ENCODE measurements at places on chromosomes 1 and 21. TPM values are rescaled to one million over a fixed set of nuclear protein-coding genes. Genes with fewer than 3 reads are reported as not detected.

GRCh38 chr1:182676274-182676673 is 8.1 kb downstream of the RGS8 start:
- no peaks in the 10 kb centered on the region for H3K4me1 ChIP-seq
- H3K27me3 ChIP-seq = peaks cover 2% of the 10 kb centered on the region
- H3K4me3 ChIP-seq = no peak overlapping the region
- DNase-seq = no peak

The IGSF3 gene
- polyA plus RNA-seq = not detected

DNA sequence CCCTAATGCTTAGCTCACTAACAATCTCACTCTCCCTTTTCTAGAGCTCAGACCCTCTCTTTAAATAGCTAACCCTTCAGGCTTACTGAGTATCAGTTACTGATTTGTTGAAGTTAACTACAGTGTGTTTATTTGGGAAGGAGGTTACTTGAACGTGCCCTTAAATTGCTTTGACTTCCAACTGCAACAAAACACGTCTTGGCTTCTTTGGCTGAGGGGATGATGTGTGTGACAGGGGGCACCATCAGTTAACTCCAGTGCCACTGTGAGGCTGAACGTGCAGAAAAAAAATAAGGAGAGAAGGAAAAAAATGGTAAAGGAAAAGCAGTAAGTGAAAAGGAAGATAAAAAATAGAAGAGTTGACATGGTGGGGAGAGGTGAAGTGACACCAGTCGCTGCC is 75.1 kb upstream of the NRIP1 start:
- H3K27ac ChIP-seq = no peak overlapping the region
- H3K4me1 ChIP-seq = no peaks in the 10 kb centered on the region
- no peak for DNase-seq
- no peak overlapping the region for H3K4me3 ChIP-seq
- no peaks in the 10 kb centered on the region for H3K36me3 ChIP-seq

- H3K36me3 ChIP-seq = no peaks in the 10 kb centered on the region
- H3K27me3 ChIP-seq = peaks cover 11% of the 10 kb centered on the region
- H3K4me1 ChIP-seq = peaks cover 18% of the 10 kb centered on the region
- H3K4me3 ChIP-seq = peak within 1 kb of the TSS; percentile 88
These were observed at the start of the genes ACAP3 and PUSL1 for GRCh38 chr1:1307923-1308755. Gene ACAP3, minus strand, starts transcription at chr1:1307930. Its CDS starts 115 bp downstream, at chr1:1307815. Gene PUSL1, plus strand, starts transcription at chr1:1308597. Its CDS starts 47 bp downstream, at chr1:1308644.

The PPIAL4G gene
- not detected for polyA plus RNA-seq

GRCh38 chr1:184870319-184870718 is 104.0 kb downstream of the NIBAN1 start:
- no peak overlapping the region for H3K4me3 ChIP-seq
- H3K4me1 ChIP-seq = peaks cover 32% of the 10 kb centered on the region
- H3K36me3 ChIP-seq = peaks cover 19% of the 10 kb centered on the region
- H3K27ac ChIP-seq = no peak overlapping the region
- DNase-seq = peak; percentile 17

DNA sequence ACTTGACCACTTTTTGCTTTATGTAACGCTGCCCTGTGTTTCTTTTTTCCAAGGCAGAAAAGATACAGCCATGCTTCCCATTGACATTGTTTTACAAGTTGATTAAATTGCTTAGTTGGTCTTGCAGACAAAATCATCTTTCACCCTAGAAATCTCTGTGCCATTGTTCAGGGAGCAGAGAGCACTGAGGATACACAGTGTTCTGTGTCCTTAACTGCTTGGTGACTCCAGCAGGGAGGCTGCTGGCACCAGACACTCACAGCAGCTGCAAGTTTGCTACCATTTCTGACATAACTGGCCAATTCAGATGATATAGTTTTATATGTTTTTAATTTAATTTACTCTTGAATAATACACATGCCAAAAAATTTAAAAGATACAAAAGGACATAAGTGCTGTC is 118.7 kb downstream of the RGS2 start:
- H3K4me3 ChIP-seq = no peak overlapping the region
- H3K36me3 ChIP-seq = peaks cover 4% of the 10 kb centered on the region
- DNase-seq = no peak
- H3K4me1 ChIP-seq = no peaks in the 10 kb centered on the region

DNA sequence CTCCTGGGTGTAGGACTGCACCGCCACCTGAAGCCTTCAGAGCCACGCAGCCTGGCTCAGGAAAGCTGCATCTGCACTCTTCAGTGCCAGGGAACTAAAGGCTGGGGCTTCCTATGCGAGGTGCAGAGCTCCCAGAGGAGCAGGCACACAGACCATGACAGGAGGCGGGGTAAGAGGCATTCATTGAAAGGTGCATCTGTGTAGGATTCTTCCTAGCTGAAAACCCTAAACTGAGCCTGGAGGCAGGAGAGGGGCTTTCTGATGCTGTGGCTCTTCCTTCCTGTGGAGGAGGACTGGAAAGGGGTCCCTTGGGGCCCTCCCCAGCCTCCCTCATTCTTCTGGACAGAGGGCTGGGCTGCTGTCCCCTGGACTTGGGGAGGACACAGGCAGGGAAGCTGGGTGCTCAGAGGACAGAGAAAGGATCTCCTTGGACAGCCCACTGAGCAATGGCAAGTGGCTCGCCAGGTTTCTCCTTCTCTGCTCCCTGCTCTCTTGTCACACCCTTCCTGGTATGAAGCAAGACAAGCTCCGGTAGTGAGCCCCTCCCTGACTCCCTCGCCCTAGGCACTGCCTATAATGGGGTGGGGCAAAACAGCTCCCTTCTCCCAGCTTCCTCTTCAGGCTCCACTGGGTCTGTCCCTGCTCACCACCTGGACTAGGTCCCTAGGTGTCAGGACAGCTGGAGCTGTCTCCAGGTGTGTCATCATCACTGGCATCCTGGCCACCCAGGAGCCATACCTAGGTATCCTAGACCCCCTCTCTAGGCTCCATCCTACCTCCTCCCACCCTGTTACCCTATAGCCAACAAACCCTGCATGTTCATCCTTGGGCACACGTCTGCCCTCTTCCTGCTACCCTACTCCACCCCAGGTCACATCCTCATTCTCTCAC is 20.0 kb downstream of the S100A6 start:
- H3K27ac ChIP-seq = peak overlapping the region; percentile 23
- H3K27me3 ChIP-seq = peaks cover 2% of the 10 kb centered on the region
- no peaks in the 10 kb centered on the region for H3K36me3 ChIP-seq

DNA sequence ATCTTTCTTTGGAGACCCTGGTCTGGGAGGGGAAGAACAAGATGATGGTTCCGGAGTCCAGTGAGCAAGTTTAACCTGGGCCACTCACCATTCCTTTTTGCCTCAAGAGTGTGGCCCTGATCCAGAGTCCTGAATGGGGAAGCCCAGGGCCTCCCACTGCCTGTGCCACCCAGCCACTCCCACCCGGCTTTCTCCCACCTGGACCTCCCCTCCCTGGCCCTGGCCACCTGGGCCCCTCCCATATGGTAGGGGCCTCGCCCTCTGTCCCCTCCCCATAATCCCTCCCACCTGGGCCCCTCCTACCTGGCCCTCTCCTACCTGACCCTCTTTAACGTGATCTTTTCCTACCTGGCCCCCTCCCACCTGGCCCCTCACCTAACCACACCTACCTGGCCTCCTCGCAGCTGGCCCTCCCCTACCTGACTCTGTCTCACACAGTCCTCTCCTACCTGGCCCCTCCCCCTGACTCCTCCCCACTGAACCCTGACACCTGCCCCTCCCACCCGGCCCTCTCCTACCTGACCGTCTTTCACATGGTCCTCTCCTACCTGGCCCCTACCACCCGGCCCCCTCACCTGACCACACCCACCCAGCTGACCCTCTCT is 220.7 kb upstream of the VAMP3 start:
- no peaks in the 10 kb centered on the region for H3K36me3 ChIP-seq
- H3K27ac ChIP-seq = no peak overlapping the region
- peaks cover 5% of the 10 kb centered on the region for H3K27me3 ChIP-seq

The IGSF8 gene
- 40.5 TPM for polyA plus RNA-seq

- no peak overlapping the region for H3K4me3 ChIP-seq
- DNase-seq = no peak
- H3K36me3 ChIP-seq = peaks cover 8% of the 10 kb centered on the region
- H3K27me3 ChIP-seq = peaks cover 2% of the 10 kb centered on the region
- no peak overlapping the region for H3K27ac ChIP-seq
- peaks cover 60% of the 10 kb centered on the region for H3K4me1 ChIP-seq
These were observed 10.2 kb downstream of the AGTRAP start for GRCh38 chr1:11746092-11746491.

The PROK1 gene
- not detected for polyA plus RNA-seq

DNA sequence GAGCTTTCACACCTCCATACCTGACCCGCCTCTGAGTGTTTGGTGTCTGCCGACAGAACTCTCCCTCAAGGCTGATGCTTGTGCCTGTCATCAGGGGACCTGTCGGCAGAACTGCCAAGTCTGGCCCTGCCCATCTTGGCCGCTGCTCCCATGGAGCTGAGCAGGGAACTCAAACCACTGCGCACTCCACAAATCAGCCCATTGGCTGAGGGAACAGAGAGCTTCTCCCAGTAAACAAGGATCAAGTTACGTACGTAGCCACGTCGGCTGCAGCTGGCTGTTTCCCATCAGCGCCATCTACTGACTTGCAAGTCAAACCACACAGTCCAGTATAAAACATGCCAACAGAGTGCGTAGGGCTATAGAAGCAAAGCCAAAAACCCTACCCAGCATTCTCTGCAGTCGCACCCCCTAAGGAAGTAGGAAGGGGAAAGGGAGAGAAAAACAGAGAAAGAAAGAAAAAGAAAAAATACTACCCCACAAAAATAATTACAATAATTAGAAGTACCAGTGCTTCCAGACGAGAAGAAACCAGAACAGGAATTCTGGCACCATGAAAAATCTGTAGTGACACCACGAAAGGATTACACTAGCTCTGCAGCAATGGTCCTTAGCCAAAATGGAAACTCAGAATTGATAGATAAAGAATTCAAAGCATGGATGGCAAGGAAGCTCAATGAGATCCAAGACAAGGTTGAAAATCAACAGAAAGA is 13.1 kb downstream of the KRTAP13-1 start:
- DNase-seq = no peak
- no peak overlapping the region for H3K27ac ChIP-seq
- no peaks in the 10 kb centered on the region for H3K27me3 ChIP-seq
- H3K36me3 ChIP-seq = peaks cover 4% of the 10 kb centered on the region

- DNase-seq = no peak
- no peak overlapping the region for H3K4me3 ChIP-seq
- H3K36me3 ChIP-seq = no peaks in the 10 kb centered on the region
- H3K27me3 ChIP-seq = peaks cover 3% of the 10 kb centered on the region
These were observed 6.2 kb downstream of the AMPD2 start for GRCh38 chr1:109625601-109626560.

DNA sequence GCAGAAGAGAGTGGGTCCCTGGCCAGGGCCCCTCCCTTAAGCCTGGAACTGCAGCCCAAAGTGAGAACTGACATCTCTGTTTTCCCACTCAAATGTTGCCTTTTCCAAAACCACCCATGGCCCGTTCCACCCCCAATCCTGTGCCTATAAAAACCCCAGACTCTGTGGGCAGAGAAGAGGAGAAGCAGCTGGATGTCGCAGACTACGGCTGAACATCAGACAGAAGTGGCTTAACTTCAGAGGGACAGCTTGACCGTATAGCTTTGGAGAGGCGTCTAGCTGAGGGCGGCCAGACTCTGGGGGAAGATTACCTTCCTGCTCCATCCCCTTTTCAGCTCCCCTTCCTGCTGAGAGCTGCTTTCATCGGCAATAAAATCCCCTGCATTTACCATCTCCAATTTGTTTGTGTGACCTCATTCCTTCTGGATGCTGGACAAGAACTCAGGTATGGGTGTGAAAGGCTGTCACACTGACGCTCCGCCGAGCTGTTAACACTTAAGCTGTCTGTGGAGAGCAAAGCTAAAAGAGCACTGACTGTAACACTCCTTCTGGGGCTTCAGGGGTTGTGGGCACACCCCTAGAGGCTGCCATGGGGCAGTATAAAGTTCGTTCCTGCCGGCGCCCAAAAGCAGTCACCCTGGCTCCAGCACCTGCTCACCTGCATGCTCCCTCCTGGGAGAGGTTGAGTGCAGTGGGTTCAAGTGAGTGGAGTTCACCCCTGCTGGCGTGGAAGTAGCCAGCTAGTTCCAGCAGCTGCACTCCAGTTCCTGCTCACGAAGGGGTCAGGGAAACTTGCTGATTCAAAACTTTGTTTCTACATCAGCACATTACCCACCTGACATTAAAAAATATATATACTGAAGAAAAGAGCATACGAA is 19.6 kb upstream of the ERO1B start:
- no peaks in the 10 kb centered on the region for H3K4me1 ChIP-seq
- H3K4me3 ChIP-seq = no peak overlapping the region
- H3K27me3 ChIP-seq = peaks cover 2% of the 10 kb centered on the region
- DNase-seq = no peak
- no peaks in the 10 kb centered on the region for H3K36me3 ChIP-seq

- no peak for DNase-seq
- no peaks in the 10 kb centered on the region for H3K4me1 ChIP-seq
- no peak overlapping the region for H3K4me3 ChIP-seq
- H3K27ac ChIP-seq = no peak overlapping the region
These were observed 336.3 kb downstream of the PBX1 start for GRCh38 chr1:164895026-164895912.

DNA sequence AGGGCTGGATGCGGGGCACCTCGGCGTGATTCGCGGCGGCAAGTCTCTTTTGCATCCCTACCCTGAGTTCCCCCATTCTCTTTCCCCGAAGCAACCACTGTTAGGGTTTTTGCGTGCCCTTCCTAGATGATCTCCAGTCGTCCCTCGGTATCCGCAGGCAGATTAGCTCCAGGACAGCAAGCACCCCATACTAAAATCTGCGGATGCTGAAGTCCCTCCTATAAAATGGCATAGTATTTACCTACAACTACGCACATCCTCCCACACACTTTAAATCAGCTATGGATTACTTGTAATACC is 22.8 kb upstream of the CFAP126 start:
- peaks cover 19% of the 10 kb centered on the region for H3K4me1 ChIP-seq
- peaks cover 6% of the 10 kb centered on the region for H3K27me3 ChIP-seq
- peak overlapping the region; percentile 93 for H3K27ac ChIP-seq

DNA sequence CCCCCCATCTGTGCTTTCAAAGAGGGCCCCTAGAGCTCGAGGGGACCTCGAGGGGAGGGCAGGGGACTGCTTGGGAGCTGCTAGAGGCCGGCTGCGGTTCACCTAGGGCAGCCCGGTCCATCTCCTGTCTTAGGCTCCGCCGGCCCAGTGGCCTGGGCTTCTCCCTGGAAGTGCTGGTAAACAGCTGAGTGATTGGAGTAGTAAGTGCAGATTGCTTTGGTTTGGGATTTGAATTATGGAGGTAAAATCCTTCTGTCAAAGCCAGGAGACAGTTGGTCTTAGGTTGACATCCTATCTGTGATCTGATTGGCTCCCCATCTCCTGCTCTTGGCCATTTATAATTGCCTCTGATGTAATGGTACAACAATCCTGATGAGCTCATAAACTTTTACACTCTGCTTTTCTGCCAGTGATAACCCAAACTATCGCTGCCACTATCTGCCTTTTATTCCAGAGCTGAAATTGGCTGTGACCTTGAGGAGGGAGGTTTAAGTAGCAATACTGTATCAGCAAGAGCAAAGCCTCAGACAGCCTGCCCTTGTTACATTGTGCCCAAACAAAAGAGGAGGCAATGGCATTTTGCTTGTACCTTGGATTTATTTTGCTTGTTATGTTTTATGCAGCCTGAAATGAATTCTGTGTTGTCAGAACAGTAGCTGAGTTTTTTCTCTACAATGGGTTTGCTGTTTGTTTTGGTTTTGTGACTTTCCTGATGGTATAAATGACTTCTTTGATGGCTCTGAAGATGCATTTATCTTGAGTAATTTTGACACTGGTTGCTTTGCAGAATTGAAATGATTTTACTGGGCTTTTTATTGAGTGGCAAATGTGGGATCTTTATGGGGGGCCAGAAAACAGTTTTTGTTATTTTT is 2.4 kb downstream of the ARID1A start:
- peak; percentile 53 for DNase-seq
- H3K27me3 ChIP-seq = peaks cover 4% of the 10 kb centered on the region

All from immature natural killer cell (primary cell).